Posterior vena cava (tissue), 2 donors: ENCODE measurements at places on chromosomes 4 and X. TPM values are rescaled to one million over a fixed set of nuclear protein-coding genes. Genes with fewer than 3 reads are reported as not detected.

The ATOH1 gene
- not detected for total RNA-seq

The PLK4 gene
- total RNA-seq, result 2.1 TPM

The SULT1E1 gene
- not detected for total RNA-seq

The SMIM31 gene
- total RNA-seq, result not detected

The EDA2R gene
- 3.9 TPM for total RNA-seq

The XAGE1A gene
- not detected for total RNA-seq

The IL1RAPL1 gene
- not detected for total RNA-seq

The KIT gene
- total RNA-seq, result 13.1 TPM

The CXCL10 gene
- 0.32 TPM for total RNA-seq

The DUX4 gene
- not detected for total RNA-seq

The NXF2 gene
- total RNA-seq, result not detected

The ZFP42 gene
- not detected for total RNA-seq

The TMSB15A gene
- total RNA-seq, result 0.83 TPM

The POLA1 gene
- 10.4 TPM for total RNA-seq

The CTPS2 gene
- 8.5 TPM for total RNA-seq

The ODAM gene
- total RNA-seq, result not detected

The COL4A6 gene
- 3.9 TPM for total RNA-seq

The IL2 gene
- not detected for total RNA-seq
